ENCODE measurements at places on chromosomes 6 and 20. TPM values are rescaled to one million over a fixed set of nuclear protein-coding genes. Genes with fewer than 3 reads are reported as not detected.

DNA sequence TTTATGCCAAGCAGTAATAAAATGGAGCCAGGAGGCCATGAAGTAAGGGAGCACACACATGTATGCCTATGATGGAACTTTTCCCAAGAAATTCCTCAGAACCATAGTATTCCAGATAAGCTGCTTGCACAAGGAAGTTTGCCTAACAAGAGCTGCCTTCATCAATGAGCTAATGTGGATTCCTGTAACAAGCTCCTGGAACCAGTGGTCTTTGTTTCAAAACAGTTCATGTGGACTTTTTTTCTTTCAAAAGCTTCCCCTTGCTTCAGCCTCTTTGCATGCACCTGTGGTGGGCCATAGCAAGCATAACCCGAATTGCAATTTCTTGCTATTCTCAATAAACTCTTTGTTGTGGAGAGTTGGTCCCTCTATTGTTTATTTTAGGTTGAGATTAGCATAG, 359.6 kb downstream of the UTRN start:
- DNase-seq, result no peak

DNA sequence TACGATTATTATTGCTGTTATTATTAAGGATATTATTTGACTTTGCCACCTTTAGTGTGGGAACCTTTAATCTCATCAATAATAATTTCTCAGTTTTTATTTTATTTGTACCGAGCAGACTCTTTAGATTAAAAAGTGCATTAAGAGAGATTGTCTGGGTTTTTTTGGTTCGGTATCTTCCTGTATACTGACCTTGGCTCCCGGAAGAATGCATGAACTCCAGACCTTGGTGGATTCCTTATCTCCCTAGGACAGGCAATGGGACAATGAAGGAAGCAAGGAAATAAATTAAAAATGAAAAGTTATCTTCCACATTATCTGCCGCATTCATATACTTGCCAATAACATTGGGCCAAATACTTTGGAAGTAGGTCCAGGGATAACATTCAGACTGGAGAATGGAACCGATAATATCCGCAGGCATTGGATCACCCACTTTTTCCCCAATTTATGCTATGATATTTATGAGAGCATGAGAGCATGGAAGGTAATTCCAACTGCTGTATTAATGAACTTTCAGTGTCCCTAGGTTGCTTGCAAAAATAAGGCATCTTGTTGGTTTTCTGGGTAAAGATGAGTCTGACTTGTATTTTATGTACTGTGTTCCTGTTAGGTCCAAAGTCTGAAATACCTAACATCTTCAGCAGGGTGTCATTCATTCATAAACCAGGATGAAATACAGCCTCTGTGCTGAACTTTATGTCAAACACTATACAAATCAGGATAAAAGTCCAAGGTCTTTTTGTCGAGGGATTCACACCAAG, 232.1 kb downstream of the PLCB1 start:
- no peak for DNase-seq

GRCh38 chr6:161198176-161198575, 75.7 kb downstream of the AGPAT4 start:
- DNase-seq, result no peak

The SUPT3H gene
- total RNA-seq, result 12.5 TPM
